ENCODE measurements at places on chromosomes 4 and X. TPM values are rescaled to one million over a fixed set of nuclear protein-coding genes. Genes with fewer than 3 reads are reported as not detected.
A peak's percentile ranks its signal among the peaks of the same experiment; 100 is the strongest.

DNA sequence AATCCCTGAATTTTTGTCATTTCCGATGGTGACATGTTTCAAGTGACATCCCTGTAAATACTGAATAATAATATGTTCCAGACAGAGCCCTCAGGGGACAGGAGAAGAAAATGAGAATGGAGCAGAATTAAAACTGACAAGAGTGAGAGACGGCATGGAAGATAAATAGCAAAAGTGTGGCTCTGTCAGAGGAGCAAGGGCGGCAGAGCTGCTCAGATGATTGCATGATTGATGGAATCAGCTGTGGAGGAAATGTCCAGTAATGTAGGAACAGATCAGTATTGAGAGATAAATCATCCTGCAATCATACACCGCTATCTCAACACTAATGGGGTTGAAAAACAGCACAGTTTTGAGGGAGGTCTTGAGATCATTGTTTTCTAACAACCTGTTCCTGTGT is 350.3 kb downstream of the STIM2 start:
- no peak for DNase-seq

GRCh38 chr4:39044956-39045826 is 13.0 kb upstream of the TMEM156 start:
- DNase-seq: peak; percentile 35

DNA sequence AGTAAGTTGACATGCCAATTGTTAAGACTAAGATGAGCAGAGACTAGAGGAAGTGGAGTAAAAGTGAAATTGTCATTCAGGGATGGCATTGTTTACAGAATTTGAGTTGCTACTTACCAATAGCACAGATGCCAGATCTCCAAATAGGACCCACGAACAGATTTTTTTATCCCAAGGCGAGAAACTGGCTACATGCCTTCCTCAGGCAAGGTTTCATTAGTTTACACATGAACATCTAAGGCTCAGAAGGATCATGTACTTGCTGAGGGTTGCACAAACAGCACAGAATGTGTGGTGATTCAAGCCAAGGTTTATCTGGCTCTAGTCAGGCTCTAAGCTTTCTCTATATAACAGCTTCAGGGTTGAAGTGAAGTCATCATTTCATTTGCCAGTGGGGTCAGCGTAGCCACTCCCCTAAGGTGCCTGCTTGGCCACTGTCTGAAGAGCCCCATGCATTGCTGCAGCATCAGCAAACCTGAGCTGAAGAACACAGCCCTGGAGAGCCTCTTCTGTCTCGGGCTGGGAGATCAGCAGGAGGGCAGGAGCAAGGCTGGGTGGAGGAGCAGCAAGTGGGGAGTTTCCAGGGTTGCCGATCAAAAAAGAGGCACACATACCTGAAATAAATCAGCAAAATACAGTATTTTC is 193.0 kb upstream of the LCORL start:
- no peak for DNase-seq

DNA sequence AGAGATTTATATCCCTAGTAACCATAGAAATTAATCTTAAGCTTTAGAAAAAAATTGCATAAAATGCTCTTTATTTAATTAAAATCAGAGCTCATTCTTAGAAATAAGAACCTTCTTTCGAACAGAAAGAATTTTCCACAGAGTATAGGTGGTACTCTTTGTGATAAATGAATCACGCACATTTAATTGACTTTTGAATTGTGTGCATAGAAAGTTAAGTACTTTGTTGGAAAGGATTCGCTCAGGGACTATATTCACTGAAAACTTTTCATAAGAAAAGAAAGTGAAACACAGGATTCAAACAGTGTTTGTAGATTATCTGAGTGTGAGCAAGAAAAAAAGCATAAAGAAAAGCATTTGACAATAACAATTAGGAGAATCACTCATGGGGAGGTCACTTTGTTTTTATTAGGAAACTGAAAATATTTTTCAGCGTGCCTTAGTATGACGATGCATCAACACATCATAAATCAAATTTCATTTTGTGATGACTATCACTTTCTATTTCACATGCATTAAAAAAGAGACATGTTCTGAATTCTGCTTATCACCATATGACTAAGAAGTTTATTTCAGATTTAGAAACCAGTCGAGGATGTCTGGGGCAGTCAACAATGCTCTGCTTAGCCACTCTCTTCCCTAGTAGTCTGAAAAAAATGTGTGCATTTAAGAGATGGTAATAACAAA is 49.5 kb downstream of the STX18 start:
- DNase-seq: no peak

DNA sequence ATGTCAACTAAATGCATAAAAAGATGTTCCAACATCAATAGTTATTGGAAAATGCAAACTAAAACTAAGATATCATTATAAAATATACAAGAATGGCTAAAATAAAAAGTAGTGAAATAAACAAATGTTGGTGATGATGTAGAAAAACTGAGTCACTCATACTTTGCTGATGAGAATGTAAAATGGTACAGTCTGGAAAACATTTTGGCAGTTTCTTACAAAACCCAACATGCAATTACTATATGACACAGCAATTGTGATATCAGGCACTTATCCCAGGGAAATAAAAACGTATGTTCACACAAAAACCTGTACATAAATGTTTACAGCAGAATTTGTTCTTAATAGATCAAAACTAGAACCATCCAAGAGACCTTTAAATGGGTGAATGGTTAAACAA is 182.6 kb downstream of the RTL9 start:
- DNase-seq: no peak

DNA sequence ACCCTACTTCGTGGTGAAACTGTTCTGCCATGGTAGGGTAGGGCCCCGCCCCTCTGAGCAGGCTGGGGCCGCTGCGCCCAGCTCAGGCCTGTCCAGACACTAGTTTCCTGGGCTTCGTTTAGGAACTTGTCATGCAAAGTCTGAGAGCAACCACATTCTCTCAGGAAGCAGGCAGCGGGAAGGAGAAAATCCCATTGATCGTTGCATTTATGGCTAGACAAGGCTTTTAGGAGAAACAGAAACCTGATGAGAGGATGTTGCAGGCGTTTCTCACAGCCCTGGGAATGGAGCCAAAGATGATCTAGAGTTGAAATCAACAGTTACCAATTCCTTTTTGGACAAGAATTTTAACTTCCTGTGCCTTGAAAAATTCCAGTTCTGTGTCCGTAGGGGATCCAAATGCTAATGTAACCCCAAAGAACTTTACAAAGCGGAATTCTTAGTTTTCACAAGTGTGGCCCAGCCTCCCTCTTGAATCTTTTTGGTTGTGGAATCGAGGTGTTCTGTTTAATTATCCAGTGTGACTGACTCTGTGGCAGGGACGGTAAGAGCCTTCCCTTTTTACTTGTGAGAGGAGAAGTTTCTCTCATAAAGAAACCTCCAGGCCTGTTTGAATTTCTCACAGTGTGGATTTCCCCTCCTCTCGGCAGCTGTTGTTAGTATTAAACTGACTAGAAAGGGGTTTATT is 4.5 kb upstream of the CXCL9 start:
- DNase-seq: no peak

- no peak for DNase-seq
These were observed 88.0 kb downstream of the FNIP2 start for GRCh38 chr4:158856852-158857251.

GRCh38 chr4:186228514-186228894 is 1.2 kb downstream of the KLKB1 start:
- DNase-seq: no peak

DNA sequence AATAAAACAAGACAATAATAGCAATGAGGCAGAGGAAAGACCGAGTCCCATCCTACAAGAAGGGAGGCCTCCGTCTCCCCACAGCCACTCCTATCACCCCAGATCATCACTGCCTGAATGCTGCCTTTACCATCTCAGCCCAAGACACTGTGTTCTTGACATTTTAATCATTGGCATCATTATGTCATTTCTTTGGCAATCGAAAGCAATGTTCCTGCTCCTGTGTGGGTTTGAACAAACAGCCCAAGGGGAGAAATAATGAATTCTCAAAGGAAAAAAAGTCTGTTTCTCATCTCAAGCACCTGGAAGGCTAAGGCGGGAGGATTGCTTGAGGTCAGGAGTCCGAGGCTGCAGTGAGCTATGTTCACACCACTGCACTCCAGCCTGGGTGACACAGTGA is 73.0 kb upstream of the ACSL1 start:
- no peak for DNase-seq

The CACNA1F gene
- total RNA-seq: 0.05 TPM

The ANKRD50 gene
- total RNA-seq: 29.3 TPM

The DUSP9 gene
- 1.7 TPM for total RNA-seq

The TFDP3 gene
- not detected for total RNA-seq
